CD8-positive, alpha-beta memory T cell (primary cell): ENCODE measurements at places on chromosomes 16 and 17.

- no peak for DNase-seq
Measured at GRCh38 chr16:68756239-68756915, 19.3 kb downstream of the CDH1 start.

DNA sequence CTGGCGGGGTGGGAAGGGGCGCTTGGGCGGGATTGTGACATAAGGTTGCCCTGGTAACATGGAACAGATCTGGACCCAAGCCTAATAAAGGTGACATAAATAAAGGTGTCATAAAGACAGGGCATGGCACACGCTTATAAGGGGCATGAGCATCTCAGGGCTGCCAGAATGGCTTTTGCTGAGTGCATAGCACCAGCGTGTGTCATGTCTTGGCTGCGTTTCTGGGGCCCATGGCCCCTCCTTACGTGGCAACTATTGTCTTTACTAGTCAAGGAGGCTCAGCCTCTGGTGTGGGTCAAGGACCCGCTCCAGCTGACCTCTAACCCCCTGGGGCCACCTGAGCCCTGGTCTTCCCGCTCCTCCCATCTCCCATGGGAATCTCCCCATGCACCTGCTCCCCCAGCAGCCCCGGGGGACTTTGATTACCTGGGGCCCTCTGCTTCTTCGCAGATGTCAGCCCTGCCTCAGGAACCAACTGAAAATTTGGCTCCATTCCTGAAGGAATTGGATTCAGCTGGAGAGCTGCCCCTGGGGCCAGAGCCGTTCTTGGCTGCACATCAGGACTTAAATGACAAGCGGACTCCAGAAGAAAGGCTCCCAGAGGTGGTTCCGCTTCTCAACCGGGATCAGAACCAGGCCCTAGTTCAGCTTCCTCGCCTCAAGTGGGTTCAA is 13.9 kb downstream of the LRRC37B start:
- no peak for DNase-seq

- no peak for DNase-seq
Measured at GRCh38 chr17:28555022-28555421, 2.6 kb upstream of the UNC119 start.

DNA sequence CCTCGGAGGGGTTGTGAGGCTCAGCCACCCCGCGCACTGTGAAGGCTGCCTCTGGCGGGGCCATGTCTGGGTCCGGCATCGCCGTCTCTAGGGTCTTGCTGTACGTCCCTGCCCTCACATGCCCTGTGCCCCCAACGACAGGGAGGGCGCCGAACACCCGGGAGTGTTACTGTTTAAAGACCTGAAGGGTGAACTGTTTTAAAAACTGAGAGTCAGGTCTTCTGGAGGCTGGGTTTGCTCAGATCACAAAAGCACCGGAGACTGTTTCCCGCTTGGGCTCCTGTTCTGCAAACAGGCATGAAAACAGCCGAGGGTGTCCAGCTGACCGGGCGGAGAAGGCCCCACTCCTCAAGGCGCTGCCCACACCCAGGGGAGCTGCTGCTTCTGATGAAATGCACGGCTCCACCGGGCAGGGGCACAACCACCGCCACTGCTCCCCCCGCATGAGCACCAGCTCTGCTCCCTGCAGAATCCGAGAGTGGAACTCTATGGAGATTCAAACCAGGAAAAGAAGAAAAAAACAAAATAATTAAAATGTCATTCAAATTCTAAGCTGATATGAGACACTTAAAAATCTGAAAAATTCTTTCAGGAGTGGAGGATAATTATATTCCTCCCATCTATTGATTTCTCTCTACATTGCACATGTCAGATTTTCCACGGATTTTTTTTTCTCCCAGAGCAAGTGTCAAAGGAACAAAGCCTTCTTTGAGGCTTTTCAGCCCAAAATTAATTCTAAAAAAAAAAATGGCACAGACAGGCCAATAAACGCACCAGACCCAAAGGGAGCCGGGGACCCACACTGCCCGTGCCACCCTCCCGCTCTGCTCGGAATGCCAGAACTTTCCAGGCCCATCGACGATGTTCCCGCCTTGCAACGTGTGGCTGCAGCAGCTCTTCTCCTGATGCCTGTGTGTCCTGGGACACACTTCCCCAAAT is 74.3 kb downstream of the LMF1 start:
- no peak for DNase-seq

- DNase-seq = no peak
Measured at GRCh38 chr16:25264597-25264996, 7.0 kb upstream of the ZKSCAN2 start.
